ENCODE measurements at places on chromosomes 16 and 17.

DNA sequence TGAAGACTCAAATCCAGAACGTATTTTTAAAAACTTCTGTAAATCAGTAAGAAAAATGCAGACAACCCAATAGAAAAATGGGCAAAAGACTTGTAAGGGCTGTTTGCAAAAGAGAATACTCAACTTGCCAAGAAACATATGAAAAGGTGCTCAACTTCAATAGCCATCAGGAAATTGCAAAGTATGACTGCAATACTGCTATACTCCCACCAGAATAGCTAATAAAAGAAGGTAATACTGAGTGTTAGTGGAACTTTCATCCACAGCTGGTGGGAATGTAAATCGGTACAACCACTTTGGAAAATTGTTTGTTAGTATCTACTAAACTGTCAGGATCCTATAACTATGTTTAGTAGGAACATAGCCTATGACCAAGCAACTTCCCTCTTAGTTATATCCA, 48.1 kb downstream of the TBX4 start:
- DNase-seq: no peak

- no peak for DNase-seq
These were observed 16.4 kb downstream of the CDH5 start for GRCh38 chr16:66382966-66383299.

- DNase-seq: no peak
These were observed 27.9 kb downstream of the KATNB1 start for GRCh38 chr16:57763285-57764005.

DNA sequence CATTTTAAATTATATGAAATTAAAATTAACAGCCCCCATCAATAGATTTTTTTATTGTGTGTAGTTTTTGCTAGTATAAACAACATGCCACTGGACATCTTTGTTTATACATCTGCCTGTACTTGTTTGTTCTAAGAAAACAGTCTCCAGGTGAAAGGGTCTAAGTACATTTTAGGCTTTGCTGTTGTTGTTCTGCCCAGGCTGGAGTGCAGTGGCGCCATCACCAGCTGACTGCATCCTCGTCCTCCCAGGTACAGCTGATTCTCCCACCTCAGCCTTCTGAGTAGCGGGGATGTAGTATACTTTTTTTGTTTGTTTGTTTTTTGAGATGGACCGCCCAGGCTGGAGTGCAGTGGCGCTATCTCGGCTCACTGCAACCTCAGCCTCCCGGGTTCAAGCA, 25.5 kb downstream of the C17orf58 start:
- DNase-seq: no peak

DNA sequence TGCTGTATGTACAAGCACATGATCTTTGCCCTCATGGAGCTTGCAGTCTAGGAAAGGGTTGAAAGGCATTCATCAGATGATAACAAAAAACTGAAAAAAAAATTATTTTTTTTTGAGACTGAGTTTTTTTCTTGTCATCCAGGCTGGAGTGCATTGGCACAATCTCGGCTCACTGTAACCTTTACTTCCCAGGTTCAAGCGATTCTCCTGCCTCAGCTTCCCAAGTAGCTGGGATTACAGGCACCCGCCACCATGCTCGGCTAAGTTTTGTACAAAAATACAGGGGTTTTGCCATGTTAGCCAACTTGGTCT, 38.7 kb upstream of the BCAS3 start:
- DNase-seq: no peak

DNA sequence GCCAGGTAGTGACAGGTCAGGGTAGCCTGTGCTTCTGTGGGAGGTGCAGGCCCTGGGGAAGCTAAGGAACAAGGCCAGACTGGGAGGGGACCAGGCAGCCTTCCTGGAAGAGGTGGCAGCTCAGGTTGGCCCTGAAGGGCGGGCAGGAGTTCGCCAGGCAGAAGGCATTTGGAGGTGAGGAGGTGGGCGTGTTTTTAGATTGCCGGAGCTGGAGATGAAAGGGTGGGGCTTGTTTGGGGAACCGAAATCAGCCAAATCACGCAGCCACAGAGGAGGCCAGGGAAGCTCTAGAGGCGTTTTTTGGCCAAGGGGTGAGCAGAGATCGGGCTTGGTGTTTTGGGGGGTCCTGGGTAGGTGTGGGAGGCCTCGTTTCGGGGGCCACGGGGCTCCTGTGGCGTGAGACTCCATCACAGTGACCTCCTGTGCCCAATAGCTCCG, 7.6 kb downstream of the ADCY7 start:
- DNase-seq: no peak

- DNase-seq: no peak
These were observed 237.0 kb downstream of the ZNF423 start for GRCh38 chr16:49618955-49619354.

DNA sequence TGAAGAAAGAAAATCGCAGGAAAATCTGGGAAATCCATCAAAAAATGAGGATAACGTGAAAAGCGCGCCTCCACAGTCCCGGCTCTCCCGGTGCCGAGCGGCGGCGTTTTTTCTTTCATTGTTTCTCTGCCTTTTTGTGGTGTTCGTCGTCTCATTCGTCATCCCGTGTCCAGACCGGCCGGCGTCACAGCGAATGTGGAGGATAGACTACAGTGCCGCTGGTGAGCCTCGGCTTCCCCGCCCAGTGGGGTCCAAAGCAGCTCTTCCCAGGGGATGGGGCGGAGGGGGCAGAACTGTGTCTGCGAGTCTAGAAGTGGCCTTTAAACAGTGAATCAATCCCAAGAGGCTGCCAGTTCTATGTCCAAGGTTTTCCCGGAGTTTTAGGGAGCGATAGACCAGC, 19.8 kb downstream of the FAM234A start:
- DNase-seq: no peak

GRCh38 chr16:88568710-88569613, 1.2 kb upstream of the ZC3H18 start:
- DNase-seq: no peak

- peak; percentile 82 for DNase-seq
These were observed at the start of gene RAB37 for GRCh38 chr17:74736513-74737298. Gene RAB37, plus strand, starts transcription at chr17:74737256. Its CDS starts 17 bp downstream, at chr17:74737273.

Data from SK-N-SH (cell line).